ENCODE measurements at places on chromosomes 6 and 20.

DNA sequence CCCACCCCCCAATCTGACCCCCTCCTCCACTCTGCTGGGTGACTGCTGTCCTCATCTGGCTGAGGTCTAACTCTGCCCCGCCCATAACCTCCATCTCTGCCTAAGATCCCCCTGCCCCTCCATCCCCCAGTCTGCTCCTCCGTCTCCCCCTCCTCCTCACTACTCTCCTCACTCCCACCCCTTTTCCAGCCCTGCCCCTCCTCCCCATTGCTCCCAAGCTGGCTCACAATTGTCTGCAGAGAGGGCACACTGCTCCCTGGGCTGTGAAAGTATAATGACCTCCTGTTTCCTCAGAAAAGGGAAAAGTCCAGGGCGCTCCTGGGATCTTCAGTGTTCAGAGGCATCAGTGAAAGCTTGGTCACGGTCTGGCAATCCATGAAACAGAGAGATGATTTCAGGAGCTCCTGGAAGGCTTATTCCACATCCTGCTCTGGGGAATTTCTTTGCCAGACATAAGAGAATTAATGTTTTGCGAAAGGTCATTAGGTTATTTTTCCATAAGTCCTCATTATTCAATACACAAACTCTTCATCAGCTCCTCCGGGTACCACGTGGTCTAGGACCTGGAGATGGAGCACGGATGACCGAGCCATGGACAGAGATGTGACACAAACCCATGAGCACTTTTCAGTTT lies 21.5 kb downstream of the CST5 start:
- no peak for DNase-seq

- no peak for DNase-seq
Measured at GRCh38 chr20:45320948-45321595, 13.0 kb upstream of the MATN4 start.

DNA sequence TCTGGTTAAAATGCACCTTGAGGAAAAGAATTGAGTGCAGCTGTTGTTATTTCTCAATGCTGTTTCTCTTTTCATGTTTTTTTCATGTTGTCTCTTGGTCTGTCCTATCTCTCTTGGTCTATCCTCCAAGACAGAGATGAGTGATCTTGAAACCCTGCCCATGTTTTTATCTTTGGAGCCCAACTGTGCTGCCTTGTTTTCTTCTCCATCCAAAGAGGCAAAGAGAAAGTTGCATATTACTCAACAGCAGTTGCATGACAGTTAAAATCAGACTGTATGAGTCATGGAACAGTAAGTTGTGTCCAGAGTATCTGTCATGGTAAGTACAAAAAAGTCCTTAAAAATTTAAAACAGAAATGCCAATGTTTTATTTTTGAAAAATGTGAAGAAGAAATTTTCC lies 26.2 kb downstream of the BCAS1 start:
- DNase-seq, result no peak

DNA sequence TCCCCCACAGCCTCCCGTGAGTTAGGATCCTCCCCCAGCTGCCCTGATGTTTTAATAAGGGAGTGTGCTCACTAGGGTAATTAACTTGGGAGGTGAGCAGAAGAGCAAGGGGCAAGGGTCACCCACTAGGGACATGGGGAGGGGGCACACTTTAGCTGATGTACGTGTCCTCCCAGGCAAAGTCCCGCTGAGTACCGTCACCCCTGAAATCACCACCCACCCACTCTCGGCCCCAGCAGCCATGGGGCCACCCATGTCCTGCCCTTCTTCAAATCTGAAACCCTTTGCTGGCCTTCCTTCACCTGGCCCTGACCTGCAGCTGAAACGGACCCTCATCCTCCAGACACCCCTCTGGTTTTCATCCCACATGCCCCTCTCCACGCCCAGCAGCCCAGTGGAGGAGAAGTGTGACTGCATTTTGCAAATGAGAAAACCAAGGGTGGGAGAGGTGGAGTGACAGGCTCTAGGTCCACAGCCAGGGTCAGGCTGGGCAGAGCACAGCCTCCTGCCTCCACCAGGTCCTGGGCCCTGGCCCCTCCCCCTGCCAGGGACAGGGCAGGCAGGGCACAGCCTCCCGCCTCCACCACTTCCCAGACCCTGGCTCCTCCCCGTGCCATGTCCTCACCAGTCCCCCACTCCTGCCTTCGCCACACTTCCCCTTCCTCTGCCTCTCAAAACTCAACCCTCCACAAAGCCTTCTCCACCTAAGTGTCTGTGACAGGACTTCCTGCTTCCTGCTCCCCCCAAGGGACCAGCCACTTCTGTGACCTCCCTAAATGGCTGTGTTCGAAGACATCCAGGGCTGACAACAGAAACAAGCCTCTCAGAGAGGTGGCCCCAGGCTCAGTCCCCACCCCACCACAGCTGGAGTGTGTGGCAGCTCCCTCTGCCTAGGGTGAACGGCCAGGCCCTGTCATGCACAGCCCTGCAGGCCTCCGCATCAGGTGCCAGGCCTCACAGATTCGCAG lies 15.1 kb downstream of the ACSS1 start:
- DNase-seq, result no peak

DNA sequence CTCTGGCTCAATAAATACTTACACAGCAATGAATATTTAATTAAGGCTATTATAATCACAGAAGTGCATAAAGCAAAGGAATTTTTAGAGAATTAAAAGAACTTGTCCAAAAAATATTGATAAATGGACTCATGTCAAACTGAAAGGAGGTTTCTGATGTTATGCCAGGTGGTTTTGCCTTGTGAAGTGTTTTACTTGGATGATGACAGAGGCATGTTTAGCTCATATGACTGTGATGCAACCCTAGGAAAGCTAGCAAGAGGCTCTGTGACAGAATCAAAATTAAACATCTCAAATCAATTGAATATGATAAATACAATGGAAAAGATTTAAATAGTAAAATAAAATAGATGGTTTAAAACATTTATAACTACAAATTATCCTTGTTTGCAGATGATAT lies 137.3 kb downstream of the TMEM200A start:
- no peak for DNase-seq

DNA sequence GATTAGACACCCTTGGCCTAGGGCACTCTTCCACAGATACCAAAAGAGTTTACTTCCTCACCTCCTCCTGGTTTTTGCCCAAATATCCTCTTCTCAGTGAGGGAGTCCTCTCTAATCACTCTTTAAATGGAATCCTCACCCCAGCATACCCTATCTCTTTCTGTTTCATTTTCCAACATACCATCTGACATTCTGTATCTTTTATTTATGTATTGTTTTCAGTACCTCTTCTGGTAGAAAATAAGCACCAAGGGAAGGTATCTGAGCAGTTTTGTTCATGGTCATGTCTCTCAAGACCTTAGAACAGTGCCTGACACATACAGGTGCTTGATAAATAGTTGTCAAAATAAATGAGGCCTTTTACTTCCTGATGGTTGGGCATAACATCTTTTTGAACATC lies 55.1 kb downstream of the KIAA0408 start:
- no peak for DNase-seq

- DNase-seq, result no peak
Measured at GRCh38 chr20:19321176-19321575, 108.7 kb downstream of the SLC24A3 start.

DNA sequence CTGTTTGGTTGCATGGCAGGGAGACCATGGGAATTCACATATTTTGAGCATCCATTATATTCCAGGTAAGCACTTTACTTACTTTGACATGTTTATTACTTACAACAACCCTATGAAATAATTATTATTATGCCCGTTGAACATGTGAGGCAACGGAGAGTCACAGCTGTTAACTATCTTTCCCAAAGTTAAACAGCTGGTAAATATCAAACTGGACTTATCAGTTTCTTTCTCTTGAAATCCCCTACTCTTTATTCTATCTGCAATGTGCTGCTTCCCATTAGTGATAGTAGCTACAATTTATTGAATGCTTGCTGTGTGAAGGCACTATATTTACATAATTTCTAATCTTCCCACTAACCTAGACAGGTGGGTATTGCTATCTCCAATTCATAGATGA lies 847.7 kb upstream of the MAP3K7 start:
- DNase-seq, result no peak

DNA sequence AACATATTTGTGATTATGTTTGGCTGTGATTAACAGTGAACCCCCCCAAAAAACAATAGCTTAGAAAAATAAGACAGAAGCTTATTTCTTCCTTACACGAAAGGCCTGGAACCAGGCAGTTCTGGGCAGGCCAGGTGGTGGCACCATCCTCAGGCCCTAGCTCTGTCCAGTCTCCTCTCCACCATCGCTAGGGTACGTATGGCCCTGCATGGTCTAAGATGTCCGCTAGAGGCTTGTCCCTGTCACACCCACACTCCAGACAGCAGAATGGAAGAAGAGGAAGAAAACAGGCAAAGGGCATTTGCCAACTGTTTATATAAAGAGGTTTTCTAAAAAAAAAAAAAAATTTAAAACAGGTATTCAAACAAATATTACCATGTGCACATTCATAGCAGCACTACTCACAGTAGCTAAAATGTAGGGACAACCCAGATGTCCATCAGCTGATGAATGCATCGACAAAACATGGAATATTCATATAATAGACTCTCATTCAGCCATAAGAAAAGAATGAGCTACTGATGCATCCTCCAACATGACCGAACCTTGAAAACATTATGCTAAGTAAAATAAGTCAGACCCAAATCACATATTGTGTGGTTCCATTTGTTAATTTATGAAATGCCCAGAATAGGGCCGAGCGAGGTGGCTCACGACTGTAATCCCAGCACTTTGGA lies 6.7 kb downstream of the TGM3 start:
- no peak for DNase-seq

DNA sequence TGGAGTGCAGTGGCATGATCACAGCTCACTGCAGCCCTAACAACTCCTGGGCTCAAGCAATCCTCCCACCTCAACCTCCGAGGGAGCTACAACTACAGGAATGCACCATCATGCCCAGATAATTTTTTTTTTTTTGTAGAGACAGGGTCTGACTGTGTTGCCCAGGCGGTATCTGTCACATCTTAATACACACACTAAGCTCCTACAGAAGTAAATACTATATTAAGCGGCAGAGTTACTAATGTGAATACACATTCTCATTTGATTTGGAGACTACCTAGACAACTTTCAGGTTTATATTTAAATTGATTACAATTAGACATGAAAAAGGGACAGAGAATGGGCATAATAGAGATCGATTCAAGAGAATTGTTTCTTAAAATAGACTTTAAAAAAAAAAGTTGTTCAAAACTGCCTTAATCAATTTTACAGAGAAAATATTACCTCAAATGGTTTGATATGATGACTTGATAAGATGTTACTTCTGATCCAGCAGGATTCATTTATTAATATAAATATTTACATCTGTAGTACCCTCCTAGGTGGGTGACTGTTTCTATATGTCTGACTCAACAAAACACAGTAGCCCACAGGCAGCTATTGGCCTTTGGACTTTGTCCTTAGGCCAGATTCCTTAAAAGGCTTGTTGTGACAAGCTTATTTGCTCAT lies 7.1 kb upstream of the LOC128125822 start:
- DNase-seq, result no peak

DNA sequence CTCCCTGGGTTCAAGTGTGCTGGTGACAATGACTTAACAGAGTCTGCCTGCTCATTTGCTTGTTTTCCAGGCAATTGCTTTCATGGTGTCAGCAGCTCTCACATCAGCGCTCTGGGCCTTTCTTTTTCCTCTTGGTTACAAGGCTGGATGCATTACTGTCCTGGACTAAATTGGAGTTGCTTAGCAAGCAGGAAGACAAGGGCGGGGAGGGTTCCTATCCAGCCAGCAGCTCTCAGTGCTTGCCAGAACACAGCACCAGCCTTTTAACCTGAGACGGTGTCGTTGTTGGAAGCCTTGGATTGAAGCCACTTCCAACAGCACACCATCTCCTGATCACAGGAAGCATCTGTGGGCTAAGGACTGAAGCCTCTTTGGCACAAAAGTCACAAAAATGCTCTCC lies 606.9 kb downstream of the CDH26 start:
- no peak for DNase-seq

- no peak for DNase-seq
Measured at GRCh38 chr6:8958894-8959511, 523.7 kb upstream of the SLC35B3 start.

DNA sequence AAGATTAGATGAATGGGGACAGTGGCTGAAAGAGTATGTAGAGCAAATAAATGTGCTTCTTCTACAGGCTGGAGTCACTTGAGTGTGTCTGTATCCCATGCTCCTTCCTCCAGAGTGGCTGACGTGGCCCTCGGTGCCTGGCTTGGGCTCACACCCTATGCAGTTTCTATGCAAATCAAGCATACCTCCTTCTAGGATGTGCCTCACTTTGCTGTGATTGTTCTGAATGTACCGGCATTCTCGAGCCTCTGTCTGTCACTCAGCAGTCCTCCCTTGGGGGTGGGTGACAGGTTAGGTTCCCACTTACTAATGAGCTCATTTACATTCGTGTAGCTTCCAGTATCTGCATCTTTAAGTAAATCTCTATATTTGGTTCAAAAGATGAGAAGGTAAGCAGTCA lies 55.1 kb upstream of the HDDC2 start:
- no peak for DNase-seq

DNA sequence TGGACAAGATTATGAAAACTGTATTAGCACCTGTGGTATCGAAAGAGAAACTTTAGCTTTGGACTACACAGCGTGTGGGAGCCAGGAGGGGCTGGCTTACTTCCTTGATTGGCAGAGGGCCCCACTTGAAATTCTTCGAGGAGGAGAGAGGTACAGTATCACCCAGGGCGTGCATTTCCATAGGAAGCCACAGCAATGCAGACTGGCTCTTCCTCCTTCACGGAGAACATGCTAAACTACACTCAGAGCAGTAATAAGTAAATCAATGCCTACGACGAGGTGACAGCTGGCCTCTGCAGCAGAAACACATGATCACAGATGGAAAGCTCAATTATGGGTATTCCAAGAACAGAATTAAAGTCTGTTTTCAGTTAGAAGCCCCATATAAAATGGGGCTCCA lies 44.2 kb downstream of the MYLK4 start:
- DNase-seq, result no peak

All from NCI-H187 (cell line).